ENCODE measurements at places on chromosomes 3 and 15.

- no peak for DNase-seq
Observed at GRCh38 chr15:49225572-49226281, 55.7 kb downstream of the GALK2 start.

- DNase-seq = no peak
Observed at GRCh38 chr15:50890751-50891150, 17.7 kb upstream of the AP4E1 start.

- no peak for DNase-seq
Observed at GRCh38 chr3:3998140-3998922, 199.1 kb downstream of the LRRN1 start.

GRCh38 chr15:63067306-63067705 is 24.8 kb downstream of the TPM1 start:
- DNase-seq = no peak

- no peak for DNase-seq
Observed at GRCh38 chr3:191244242-191244867, 45.3 kb downstream of the OSTN start.

Measured in activated T-cell treated with anti-CD3 and anti-CD28 coated beads, Interleukin-2, amount 50 U/mL, for 1 hour (primary cell).